ENCODE measurements at places on chromosomes 6 and 20.

DNA sequence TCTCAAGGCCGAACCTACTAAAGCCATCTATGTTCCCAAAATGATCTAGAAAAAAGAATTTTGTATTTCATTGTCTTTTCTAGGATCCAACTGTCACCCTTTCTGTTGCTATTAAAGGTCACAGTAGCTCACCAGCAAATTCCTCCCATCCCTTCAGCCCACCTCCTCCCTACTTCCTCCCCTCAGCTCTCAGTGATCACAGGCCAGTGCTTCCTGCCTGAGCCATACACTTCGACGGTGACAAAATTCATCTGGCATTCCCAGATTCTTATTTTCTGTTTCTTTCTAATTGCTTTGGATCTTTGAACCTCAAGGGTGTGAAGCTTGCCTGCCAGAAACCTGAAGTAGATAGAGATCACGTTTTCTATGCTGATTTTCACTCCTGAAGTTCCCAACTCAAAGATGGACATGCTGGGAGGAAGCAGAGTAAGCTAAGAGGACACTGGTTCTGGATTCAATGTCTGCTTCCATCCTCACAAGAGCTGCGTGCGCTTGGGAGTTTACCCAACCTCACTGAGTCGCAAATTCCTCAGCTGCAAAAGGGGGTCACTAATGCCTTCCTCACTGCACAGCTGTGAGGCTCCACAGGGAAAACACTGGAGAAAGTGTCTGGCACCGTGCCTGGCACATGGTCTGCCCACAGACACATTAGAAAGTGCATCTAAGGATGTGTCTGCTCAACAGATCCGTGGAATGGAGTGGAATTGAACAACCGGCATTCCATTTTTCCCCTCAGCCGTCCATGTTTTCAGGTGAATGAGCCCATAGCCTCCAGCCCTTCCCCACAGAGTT is 34.5 kb downstream of the MDGA1 start:
- no peak for DNase-seq

- no peak for DNase-seq
Observed at GRCh38 chr20:10658051-10658823, 15.6 kb downstream of the JAG1 start.

DNA sequence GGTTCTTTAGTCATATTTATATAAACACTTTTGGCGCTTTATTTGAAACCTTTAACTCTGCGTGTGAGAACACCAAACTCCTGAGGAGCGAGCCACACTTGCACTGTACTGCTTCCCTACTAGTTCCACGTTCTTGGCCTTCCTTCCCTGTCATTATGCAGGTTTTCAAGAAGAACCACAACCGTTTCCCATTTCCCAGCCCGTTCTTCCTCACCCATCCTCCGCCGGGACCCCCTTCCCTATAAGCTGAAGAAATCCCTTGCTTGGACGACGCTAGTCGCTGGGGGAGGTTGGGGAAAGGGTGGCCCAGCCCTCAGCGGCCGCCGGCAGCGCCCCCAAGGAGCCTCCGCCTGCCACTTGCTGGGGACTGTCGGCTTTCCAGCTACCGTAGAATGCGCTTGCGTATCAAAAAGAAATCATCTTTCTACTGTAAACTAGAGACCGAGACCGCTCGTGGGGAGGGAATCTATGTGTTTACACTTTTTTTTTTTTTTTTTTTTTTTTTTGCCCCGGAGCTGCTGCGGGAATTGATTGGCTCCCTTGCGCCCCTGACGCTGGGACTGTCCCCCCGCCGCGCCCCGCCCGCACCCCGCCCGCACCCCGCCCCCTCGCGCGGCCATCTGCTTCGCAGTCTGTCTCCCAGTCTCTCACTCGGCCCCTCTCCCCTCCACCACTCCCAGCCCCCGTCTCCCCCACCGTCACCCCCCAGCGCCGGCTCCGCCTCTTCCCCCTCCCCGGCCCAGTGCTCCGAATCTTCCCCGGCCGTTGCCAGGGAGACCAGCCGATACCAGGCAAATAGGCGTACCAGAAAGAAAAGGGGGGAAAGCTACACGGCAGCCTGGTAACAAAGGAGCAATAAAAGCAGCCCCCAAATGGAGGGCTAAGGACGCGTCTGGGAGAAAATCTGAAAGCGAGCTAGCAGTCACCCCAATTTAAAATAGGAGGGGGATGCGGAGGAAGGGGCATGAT is 2.3 kb upstream of the MARCKS start:
- DNase-seq = peak; percentile 90

DNA sequence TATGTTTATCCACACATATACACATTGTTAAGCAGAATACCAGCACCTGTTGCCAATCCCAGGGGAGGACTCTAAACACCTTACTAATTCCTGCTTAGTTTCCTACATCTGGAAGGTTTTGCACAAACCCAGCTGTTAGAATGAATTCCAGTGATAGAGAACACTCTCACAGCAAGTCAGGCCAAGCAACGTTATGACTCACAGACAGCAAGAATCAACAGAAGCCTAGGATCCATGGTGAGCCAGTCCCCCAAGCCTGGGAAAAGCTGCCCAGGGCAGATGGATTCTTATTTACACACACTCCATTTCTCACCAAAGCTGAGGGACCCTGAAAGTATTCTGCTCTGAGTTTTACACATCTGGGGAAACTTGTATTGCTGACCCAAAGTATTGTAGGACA is 291.7 kb downstream of the SLC35F1 start:
- no peak for DNase-seq

DNA sequence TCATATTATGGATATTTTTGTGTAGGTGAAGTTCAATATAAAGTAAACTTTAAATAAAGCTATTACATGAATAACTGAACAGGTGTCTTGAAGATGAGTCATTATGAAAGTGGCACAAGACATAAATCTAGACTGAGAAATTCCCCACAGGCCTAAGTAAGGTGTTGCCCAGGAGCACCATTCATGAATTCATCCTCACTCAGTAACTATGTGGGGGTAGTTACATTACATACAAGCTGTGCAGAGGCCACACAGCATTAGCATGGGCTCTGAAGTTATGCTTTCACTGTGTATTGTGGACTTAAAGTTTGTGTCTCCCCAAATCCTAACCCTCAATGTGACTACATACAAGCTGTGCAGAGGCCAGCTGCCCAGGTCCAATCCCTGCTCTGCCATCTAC is 65.9 kb downstream of the BCAS1 start:
- no peak for DNase-seq

- DNase-seq = no peak
Observed at GRCh38 chr6:158789115-158789917, 29.9 kb downstream of the EZR start.

GRCh38 chr6:44771647-44772415 is 384.3 kb downstream of the CDC5L start:
- DNase-seq = no peak

DNA sequence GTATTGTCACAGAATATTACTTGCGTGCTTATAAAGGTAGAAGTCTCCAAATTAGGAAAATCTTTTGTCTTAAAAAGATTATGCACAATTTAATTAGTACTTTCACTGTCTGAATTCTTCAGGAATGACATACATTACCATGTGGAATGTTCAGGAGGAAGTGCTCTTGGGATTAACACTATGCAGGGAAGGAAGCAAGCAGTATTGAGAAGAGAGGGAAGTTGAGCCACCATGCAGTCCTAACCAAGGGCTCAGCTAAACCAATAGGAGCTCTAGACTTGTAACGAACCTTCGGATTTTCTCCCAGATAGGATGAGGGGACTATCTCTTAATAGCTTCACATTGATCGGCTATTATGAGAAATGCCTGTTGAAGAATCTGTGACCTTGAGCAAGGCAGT is 918.4 kb upstream of the MANEA start:
- DNase-seq = no peak

- no peak for DNase-seq
Observed at GRCh38 chr6:170294813-170295509, 4.1 kb upstream of the DLL1 start.

- no peak for DNase-seq
Observed at GRCh38 chr6:134520181-134521115, 202.5 kb upstream of the SGK1 start.
